Stromal cell of bone marrow (primary cell): ENCODE measurements at places on chromosomes 13 and 19.

DNA sequence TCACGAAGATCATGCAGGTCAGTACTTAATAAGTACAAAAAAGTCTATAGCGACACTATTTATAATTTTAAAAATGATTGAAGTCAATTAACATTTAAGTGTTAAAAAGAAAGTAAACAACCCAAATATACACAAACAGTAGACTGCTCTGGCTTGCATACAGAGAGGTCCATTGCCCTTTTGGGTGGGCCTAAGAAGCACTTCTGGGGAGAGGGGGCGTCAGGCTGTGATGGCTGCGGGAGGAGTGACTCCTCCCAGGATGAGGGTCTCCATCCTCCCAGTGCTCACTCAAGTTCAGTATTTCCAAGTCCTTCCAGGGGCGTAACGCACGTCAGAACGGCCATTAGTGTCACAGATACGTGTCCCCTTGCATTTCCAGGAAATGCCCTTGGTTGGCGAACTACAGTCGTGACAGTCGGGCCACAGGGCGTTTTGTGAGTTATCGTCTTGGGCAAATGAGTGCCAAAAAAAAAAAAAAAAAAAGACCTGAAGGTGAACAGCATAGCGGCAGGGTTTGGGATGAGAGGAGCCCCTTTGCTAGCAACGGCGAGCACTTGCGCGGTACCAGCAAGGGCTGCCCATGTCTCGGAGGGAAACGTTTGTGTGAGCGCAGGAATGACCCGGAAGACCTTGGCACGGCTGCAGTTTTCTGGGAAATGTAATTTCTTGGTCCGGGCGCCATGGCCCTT is at the start of gene SCGB2B2:
TSS of gene SCGB2B2 (minus strand) at position 463 of the 689 bp plus-strand sequence. CDS start 82,596 bp downstream, outside the sequence.
- DNase-seq: no peak

DNA sequence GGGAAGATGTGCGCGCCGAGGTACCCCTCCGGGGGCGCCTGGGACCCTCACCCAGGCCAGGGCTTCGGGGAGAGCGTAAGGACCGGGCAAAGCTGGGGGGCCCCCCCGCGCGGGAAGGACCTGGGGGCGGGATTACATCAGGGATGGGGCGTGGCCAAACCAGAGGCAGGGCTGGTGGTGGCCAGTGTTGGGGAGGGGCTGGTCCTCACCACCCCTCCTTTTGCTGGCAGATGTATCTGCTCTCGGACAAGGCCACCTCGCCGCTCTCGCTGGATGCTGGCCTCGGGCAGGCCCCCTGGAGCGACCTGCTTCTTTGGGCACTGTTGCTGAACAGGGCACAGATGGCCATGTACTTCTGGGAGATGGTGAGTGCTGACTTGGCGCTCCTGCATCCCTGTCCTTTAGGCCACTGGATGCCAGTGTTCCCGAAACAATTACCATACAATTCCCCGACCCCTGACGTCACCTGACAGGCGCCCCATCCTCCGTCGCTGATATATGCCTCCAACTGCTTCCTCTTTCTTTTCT is 25.3 kb downstream of the TRPM4 start:
- DNase-seq: no peak

GRCh38 chr13:35165205-35165604 is 223.1 kb downstream of the NBEA start:
- no peak for DNase-seq

- DNase-seq: no peak
Measured at GRCh38 chr19:41479757-41480191, 36.8 kb downstream of the ERICH4 start.

DNA sequence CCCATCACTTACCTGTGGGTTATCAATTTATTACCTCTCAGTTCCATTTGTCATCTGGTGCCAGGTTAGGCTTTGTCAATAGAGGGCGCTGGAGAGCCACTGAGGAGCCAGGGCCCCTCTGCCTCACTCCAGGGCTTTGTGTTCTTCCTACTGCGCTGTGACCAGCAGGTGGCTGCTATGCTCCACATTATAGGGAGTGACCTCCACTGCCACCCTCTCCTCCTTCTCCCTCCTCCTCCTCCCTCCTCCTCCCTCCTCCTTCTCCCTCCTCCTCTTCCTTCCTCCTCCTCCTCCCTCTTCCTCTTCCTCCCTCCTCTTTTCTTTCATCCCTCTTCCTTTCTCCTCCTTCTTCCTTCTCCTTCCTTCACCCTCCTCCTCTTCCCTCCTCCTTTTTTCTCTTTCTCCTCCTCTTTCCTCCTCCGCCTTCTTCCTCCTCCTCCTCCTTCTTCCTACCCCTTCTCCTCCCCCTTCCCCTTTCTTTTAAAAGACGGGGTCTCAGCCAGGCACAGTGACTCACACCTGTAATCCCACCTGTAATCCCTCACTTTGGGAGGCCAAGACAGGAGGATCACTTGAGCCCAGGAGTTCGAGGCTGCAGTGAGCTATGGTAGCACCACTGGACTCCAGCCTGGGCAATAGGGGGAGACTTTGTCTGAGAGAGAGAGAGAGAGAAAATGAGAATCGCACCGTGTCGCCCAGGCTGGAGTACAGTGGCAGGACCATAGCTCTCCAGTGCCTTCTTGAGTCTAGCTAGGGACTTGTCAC is 10.3 kb upstream of the ZBTB32 start:
- peak; percentile 76 for DNase-seq

- peak; percentile 40 for DNase-seq
Measured at GRCh38 chr19:41792513-41793413, 3.6 kb upstream of the CEACAM3 start.

GRCh38 chr13:58908019-58908679 is 1255.6 kb downstream of the DIAPH3 start:
- DNase-seq: no peak

- peak; percentile 82 for DNase-seq
Measured at GRCh38 chr19:11152318-11153062, 3.1 kb downstream of the SPC24 start.

DNA sequence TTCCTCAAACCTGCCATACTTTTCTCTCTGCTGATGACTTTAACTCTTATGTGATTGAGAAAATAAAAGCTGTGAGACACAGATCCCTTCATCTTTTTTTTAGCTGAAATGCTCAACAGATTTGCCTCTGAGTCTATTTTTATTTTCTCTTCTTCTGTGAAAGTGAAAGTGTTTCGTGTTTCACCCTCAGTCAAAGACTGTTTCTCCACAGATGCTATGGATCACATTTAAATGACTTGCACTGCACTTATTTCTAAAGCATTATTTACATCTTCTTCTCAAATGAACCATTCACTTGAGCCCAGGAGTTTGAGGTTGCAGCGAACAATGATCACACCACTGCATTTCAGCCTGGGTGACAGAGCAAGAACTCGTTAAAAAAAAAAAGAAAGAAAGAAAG is 890.1 kb upstream of the PCDH20 start:
- DNase-seq: no peak

- DNase-seq: no peak
Measured at GRCh38 chr19:33427801-33428626, 54.5 kb downstream of the CEBPG start.
